ENCODE measurements at places on chromosomes 12 and 14.

DNA sequence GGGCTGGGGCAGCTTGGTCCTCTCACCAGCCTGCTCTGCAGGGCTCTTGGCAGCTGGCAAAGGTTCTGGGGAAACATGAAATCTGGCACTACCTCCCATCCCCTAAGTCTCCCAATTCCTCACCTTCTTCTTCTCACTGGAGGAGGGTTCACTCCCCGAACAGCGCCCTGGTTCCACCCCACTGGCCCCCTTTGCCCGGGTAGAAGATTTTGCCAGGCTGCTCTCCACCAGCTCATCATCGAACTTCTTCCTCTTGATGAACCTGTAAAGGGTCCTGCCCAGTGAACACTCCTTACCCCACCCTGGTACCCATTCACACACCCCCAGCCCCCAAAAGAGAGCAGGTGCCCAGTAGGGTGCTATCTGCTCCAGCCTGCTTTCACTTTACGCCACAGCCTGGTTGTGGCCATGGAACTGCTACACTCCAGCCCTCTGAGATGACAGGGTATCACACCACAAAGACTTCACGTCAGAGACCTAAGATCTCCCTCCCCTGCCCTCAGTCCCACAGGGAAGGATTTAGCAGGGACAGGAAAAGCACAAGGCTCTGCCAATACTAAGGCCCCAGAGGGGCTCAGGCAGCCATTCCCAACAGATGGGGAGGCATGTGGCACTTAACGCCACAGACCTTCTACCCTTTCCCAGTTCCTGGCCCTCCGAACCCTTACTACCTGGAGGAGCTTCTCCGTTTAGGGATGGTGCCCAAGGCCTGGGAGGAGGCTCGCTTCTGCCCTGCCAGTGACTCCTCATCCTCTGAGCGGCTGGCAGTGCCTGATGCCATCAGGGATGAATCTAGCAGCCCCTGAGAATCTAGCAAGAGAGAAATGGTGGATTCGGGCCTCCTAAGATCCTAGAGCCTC, 2.3 kb downstream of the MCRS1 start:
- no peak for DNase-seq

DNA sequence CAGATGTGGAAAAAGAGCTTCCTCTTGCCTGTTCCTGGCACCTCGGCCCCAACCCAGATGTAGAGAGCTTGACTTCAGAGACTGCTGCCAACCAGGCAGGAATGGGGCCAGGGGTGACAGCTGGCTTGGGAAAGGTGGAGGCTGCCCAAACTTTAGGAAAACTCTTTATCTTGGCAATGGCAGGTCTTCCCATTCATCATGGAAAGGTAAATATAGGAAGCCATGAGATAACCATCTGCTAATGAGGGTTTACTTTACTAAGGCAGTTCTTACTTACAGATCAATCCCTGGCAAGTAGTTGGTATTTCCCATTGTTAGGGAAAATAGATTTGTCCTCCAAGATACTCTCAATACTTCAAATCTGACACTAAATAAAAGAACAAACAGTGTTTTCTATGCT, 143.1 kb upstream of the NUDT4 start:
- DNase-seq: no peak

DNA sequence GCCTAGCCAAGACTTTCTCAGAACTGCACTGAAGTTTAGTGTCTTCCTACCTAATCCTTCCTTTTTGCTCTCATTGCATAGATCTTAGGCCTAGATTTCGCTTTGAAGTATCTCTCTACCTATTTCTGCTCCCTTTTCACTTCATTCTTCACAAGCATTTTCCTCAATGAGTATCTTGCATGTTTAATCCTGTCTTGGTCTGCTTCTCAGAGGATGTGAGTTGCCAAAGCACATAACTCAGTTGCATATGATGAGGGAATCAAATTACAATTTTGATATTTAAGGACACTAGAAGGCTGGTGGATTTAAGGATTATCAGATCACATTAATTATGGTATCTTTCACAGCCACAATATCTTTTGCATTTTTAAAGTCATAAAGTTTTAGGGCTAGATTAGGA, 195.5 kb upstream of the DAAM1 start:
- no peak for DNase-seq

DNA sequence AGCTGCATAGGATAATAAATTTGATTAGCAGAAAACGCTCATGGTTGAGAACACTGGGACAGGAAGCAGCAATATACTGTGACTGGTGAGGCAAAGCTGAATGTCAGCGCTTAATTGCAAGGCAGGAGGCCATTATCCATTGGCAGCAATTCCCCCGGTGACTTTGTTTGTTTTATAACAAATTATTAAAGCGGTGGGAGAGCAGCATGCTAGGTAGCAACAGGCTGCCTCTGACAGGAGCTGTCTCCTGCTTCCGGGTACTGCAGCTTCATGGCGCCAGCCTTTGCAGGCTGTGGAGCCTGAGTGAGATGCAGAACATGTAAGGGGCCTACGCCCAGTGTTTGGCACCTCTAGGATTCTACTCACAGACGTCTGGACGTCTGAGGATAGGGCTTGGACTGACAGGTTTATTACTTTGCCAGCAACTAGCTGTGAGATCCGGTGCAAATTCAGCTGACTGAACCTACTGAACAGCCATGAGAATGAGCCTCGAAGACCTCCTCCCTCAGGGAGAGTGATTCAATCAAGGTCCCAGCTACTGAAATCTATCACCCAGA, 82.1 kb upstream of the SSTR1 start:
- no peak for DNase-seq

DNA sequence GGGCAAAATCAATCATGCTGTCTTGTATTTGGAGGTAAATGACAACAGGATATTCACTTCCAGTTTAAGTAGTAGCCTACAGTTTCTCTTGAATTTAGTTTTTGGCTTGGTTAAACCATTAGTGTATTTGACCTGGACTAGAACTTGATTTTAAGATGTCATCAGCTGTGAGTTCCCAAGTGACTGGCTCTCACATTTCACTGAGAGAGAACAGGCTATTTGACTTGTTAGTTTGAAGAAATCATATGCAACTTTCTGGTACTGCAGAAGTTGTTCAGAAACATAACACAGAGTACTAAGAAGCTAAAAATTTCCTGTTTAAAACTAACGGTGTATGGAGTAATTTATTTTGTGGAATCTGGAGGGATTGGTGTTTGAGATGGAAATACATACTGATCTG, 22.3 kb downstream of the MNAT1 start:
- DNase-seq: no peak

DNA sequence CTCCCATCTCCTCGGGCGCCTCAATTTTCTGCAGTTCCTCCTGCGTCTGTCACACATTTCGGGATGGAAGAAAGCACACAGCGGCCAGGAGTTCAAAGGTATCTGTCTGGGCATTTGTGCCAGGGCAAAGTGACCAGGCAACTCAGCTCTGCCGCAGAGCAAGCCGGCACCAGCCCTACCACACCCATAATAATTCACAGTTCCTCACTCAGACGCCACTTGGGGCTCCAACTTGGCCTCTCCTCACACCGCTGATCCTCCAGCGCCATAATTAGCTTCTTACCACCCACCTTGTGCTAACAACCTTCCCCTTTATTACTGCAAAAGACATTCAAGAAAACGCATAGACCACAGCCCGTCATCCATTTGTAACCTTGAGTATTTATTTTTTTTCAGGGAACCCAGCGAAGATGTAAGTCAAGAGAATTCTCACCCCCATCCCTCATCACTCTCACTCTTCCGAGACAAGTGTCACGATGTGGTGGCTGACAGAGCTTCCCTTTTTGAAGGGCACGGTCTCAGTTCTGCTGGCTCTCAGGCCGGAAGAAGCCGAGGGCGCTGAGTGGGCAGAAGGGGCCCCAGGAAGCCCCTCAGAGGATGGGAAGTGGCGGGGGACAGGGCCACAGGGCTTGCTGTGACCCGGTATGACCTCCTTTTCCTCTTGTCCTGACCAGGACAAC, 25.2 kb upstream of the NCOR2 start:
- no peak for DNase-seq

GRCh38 chr14:81946375-81946774, 412.7 kb upstream of the SEL1L start:
- DNase-seq: no peak

DNA sequence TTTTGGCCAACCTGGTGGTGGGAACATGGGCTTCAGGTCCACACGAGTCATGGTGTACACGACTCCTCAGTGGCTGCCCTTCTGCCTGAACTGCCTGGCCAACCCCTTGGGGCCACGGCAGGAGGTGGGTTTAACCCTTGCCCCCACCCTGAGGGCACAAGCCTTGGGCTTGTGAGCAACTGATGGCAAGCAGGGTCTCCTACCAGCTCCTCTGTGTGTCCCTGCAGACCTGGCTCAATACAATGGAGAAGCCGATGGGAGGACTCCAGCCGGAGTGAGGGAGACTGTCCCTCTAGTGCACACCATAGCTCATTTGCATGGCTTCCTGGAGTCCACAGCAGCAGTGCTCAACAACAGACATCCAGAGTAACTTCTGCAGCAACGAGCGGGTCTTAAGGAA, 28.0 kb downstream of the JAG2 start:
- no peak for DNase-seq

DNA sequence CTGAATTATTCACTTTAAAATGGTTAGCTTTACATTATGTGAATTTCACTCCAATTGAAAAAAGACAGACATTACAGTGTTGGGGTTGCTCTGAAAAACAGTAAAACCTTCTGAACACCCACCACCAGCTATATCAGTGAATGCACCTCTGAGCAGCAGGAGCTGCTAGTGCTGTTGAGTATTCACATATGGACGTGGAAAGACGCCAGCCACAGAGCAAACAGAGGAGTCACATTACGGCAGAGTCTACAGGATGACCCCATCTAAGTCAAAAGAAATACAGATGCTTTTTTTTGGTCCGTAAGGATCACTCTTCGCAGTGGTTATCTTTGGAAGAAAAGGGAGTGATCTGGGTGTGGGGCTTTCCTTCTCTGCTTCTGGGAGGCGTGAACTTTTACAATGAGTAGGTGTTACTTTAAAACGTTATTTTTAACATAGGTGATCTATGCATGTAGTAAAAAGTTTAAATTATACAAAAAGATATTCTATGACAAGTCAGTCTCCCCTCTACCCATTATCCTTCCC, 4.5 kb downstream of the HVCN1 start:
- DNase-seq: no peak

DNA sequence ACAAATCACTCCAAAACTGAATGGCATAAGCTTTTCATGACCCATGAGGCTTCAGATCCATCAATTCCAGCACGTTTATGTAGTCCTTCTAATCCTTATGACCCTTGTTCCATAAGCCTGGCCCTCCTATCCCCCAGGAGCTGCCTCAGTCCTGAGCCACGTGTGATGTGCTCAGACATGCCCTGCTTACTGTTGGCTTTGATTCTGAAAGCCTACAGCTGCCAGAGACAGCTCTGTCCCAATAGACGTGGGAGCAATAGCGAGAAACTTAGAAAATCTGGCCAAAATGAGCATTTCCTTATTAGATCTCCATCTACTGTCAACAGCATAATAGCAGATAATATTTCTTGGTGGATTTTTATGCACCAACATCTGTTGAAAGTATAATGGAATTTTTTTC, 33.2 kb downstream of the DUSP6 start:
- DNase-seq: no peak
